ENCODE measurements at places on chromosomes 6 and 20. TPM values are rescaled to one million over a fixed set of nuclear protein-coding genes. Genes with fewer than 3 reads are reported as not detected.

OPRL1 gene
- 0.19 TPM for total RNA-seq

OGFR gene
- total RNA-seq: 40.3 TPM

SESN1 gene
- total RNA-seq: 19.2 TPM

PGK2 gene
- total RNA-seq: not detected

DCDC2 gene
- 1.7 TPM for total RNA-seq

WDR46 gene
- 132 TPM for total RNA-seq

CGA gene
- total RNA-seq: 0.28 TPM

All from regular cardiac myocyte (primary cell).